Glomerular endothelial cell (primary cell): ENCODE measurements at places on chromosomes 3 and 15. TPM values are rescaled to one million over a fixed set of nuclear protein-coding genes. Genes with fewer than 3 reads are reported as not detected.

GRK7 gene
- total RNA-seq = not detected in 2 replicates

MYZAP gene
- 3.1 and 23.0 TPM in 2 replicates for total RNA-seq

SENP2 gene
- total RNA-seq = 19.2 and 22.9 TPM in 2 replicates

GP9 gene
- total RNA-seq = not detected in 2 replicates

GOLGA8O gene
- total RNA-seq = not detected in 2 replicates

CERS3 gene
- total RNA-seq = not detected in 2 replicates

GABRG3 gene
- total RNA-seq = not detected in 2 replicates

C3orf22 gene
- not detected in 2 replicates for total RNA-seq

ARL14 gene
- not detected in 2 replicates for total RNA-seq

GPR171 gene
- not detected in 2 replicates for total RNA-seq

TEX9 gene
- 1.0 and 2.6 TPM in 2 replicates for total RNA-seq

- DNase-seq = no peak
These were observed 25.2 kb upstream of the ACP3 start for GRCh38 chr3:132292042-132292441.

DNA sequence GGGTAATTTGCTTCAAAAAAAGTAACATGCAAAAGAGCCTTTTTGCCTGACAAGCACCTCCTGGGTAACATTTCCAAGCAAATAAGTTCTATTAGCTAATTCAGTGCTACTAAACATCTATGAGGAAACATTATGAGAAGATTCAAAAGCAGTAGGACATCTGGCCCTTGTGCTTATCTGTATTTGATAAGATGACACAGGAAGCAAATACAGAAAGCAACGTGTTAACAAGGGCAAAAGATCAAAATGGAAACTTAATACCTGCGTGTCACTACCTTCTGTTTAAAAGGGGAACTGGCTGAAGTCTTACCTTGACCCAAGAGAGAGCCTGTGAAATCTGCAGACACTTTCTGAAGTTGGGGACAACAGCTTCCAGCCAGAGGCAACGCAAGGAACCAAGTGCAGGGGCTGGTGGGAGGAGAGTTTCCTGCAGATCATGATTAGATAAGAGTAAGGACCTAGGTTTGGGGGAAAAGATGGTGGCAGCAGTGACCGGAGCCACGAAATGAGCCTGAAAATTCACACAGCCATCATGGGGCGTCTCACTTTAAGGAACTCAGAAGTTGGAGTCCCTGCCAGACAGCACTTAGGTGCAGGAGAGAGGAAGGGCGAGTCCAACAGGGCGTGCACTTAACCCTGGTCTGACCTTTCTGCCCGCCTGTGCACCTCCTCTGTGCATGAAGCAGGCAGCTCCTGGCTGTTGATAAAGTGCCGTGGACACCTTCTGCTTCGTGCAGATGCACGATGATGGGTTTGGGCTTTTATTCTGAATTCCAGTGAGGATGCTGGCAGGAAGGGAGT, 153.6 kb upstream of the BHLHE40 start:
- no peak for DNase-seq

DNA sequence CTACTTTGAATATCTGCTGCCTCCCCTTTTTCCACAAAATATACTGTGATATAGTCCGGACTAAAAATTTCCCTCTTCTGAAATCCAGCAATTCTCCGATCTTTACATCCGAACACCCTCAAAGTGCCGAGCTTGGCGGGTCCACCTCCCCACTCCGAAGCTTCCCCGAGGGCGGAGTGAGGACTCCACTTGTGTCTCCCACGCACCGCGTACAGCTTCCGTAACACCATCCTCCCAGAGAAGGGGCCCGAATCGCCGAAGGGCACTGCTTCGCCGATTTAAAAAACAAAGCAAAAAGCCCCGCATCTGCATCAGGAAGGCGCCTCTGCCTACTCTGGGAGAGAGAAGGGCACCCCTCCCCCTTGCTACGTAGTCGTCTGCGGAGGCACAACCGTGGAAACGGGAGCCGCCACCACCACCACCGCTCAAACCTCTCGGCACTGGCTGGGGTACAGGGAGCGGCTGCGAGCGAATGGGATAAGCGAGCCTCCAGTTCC, 551 bp downstream of the NCBP2 start:
- DNase-seq = peak; percentile 1

- DNase-seq = no peak
These were observed 495.6 kb downstream of the LPP start for GRCh38 chr3:188649521-188649920.

GRCh38 chr3:14550181-14550580, 10.0 kb upstream of the GRIP2 start:
- DNase-seq = no peak

DNA sequence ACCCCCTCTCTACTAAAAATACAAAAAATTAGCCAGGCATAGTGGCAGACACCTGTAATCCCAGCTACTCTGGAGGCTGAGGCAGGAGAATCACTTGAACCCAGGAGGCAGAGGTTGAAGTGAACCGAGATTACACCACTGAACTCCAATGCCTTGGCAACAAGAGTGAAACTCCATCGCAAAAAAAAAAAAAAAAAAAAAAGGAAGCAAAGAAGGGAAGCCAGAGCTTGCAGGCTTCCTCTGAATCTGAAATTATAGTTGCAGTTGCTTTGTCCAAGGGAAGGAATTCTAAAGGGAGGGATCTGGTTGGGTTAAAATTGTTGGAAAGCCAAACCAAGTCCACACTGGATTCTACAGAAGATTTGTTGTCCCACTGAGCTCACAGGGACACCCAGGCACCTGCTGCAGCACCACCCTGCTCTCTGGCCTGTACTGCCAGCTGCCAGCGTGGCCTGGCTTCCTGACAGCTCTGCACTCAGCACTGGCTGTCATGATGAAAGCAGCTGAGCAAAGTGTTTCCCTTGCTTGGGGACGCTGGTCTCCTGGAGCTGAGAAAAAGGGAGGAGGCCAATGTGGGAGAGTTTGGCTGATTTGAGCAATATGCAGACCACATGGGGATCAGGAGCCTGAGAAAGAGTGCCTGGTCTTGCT, 88.8 kb upstream of the HES1 start:
- DNase-seq = no peak

GRCh38 chr3:42216302-42216701, 49.7 kb downstream of the CCK start:
- DNase-seq = no peak

- DNase-seq = no peak
These were observed 56.1 kb upstream of the HERC1 start for GRCh38 chr15:63889831-63890230.
